Amniotic epithelial cell (primary cell): ENCODE measurements at places on chromosomes 12 and 14.
A peak's percentile ranks its signal among the peaks of the same experiment; 100 is the strongest.

- DNase-seq: no peak
Measured at GRCh38 chr12:111870706-111871105, 28.7 kb downstream of the MAPKAPK5 start.

- peak; percentile 87 for DNase-seq
Measured at GRCh38 chr12:30622509-30622908, 73.2 kb downstream of the IPO8 start.

DNA sequence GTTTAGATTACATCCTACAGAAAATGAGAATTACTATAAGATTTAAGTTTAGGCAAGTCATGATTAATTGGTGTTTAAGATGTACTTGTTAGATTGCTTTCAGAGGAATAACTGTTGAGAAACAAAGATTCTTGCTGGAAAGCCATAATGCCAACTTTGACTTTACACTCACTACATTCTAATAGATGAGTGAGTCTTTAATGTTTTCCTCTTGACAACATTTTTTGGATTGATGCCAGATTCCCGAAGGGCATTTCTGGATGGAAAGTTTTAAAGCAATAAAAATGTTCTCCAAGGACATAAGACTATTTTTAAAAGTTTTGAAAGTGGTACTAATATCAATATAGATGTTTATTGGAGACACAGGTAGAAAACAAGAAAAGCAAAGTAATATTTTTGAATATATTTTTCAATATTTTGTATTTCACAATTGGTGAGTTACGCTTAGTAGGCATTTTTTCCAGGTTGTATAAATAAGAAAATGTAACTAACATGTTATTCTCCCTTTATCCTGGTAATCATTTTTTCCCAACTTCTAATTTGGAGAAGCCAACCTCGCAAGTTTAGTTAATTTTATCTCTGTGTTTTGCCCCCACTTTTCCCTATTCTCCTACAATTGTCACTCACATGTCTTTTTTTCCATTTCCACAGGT lies 307.3 kb downstream of the CEP128 start:
- peak; percentile 50 for DNase-seq

- peak; percentile 16 for DNase-seq
Measured at GRCh38 chr12:44286336-44286735, 450.5 kb downstream of the TMEM117 start.

GRCh38 chr14:97788364-97788763 lies 991.2 kb downstream of the VRK1 start:
- DNase-seq: no peak

DNA sequence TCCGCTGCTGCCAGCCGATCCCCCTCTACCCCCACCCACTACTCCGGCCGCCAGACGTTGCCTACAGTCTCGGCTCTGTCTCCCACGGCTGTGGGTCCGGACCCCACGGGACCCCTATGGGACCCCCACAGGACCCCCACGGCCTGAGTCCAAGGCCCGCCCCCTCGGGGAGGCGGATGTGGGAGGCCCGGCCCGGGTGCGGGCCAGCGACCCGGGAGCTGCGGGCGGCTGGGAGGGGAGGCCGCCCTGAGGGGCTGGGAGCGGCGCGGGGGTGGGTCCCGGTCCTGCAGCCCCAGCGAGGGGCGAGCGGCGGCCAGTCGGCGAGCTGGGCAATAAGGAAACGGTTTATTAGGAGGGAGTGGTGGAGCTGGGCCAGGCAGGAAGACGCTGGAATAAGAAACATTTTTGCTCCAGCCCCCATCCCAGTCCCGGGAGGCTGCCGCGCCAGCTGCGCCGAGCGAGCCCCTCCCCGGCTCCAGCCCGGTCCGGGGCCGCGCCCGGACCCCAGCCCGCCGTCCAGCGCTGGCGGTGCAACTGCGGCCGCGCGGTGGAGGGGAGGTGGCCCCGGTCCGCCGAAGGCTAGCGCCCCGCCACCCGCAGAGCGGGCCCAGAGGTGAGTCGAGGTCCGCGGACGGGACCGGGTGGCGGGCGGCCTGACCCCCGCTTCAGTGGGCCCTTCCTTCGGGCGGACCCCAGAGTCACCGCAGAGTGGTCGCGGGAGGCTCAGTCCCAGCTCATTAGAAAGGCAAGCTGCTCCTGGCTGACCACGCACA lies at the start of gene ACVRL1:
ACVRL1 (plus strand) TSS at position 422 of the 773 bp plus-strand sequence. CDS start 4,971 bp downstream, outside the sequence.
- no peak for DNase-seq

DNA sequence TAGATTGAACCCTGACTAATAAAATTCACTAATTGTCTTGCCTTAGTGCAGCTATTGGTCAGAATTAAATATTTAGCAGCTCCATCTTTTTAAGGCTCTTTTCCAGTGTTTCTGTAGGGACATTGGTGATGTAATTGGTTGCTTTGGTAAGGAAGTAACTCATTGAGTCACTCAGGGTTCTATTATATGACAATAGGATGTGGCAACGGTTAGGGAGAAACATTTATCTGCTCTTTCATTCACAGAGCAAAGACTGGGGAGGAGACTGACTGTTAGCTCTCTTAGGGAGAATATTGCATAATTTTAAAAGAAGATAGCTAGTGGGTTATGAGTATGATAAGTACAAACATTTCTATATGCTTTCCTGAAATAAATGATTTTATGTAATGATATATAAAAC lies 616.5 kb downstream of the TRHDE start:
- no peak for DNase-seq

DNA sequence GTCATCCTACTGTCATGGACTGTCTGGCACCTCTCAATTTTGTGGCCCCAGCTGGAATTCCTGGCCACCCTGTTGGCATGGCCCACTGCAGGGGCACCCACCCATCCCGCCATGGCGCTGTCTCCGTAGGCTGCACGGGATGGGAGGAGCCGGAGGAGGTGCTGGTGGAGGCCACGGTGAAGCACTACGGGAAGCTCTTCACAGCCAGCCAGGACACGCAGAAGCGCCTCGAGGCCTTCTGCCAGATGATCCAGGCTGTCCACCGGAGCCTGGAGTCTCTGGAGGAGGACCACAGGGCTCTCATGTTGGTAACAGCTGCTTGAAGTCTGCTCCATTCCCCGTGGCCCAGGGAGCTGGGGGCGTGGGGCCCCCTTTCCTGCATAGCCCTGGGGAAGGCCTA lies 3.9 kb downstream of the CCDC197 start:
- no peak for DNase-seq

DNA sequence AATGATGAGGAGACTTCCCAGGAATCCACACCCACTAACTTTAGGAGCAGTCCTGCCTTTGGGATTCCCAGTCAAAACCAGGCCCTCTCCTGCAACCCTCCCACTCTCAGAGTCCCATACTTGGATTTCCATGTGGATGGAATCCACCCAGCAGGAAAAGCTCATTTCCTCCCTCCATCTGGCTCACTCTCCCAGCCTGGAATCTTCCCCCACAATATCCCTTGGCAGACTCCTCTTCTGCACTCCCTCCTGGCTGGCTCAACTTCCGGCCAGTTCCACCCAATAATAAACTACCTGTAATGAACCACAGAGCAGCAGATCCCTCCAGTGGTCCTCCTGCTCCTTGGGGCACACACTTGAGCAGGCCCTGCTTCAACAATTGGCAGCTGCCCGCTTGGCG lies 102.8 kb upstream of the EGLN3 start:
- DNase-seq: peak; percentile 47

GRCh38 chr14:65045006-65045405 lies 57.3 kb downstream of the MAX start:
- DNase-seq: no peak

DNA sequence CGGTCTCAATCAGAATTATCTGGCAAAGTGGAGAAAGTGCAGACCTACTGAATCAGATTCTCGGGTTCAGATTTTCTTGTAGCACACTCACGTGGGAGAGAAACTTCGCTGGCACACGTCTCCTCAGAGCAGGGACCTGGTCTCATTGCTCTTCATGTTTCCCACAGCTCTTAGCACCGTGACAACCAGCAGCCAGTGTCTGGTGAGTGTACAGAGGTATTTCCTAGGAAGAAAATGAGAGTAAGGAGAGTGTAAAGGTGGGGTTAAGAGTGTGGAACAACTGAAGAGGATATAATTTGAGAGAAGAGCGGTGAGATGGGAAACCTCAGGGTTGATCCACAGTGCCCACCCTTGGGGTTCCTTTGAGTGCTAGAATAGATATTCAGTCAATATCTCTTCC lies 89.2 kb downstream of the ARF6 start:
- DNase-seq: peak; percentile 51

DNA sequence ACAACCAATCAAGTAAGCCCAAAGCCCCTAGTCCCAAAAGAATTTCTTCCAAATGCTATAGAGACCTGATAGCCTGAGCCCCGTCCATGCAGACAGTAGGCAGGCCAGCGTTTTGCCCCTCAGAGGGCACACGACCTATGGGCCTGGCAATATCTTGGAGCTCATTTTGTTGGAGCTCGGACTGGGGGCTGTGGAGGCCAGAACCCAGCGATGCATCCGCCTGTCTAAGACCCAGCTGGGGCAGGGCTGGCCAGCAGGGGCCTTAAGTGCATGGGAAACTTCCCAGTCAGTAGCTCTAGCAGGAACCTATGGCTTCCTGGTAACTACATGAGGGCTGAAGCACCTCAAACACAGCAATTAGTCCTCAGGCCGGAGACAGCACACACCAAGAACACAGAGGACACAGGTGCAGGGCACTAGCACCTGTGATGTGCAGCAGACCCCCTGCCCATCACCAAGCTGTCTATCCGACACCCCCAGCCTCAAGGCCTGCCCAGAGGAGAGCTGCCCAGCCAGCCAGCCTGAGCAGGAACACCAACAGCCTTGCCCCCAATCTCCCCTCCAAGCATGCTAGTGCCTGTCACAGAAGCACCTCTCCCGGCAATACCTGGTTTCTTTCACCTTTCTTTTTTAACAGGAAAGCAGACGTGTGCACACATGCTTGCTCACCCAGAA lies 50.8 kb downstream of the ARL6IP4 start:
- DNase-seq: no peak

DNA sequence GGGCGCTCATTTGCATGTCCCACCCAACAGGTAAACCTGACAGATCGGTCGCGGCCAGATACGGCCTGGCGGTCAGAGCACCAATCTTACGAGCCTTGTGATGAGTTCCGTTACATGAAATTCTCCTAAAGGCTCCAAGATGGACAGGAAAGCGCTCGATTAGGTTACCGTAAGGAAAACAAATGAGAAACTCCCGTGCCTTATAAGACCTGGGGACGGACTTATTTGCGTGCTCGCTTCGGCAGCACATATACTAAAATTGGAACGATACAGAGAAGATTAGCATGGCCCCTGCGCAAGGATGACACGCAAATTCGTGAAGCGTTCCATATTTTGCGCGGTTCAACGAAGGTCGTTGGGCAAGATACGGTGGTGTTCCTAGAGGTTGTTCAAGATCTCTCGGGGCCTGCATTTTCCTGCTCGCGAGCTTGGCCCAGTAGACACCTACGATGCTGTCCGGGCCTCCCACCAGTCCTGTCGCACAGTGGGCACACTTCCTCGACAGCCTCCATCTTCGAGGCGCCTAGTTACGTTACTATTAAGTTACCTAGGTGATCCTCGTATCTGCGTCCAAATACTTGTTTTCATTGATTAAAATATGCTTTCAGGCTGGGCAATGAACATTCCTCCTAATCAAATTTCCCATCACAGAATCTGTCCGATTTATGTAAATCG lies at the start of gene RNU6-7:
RNU6-7 (plus strand) TSS at position 230 of the 675 bp plus-strand sequence.
- DNase-seq: peak; percentile 44

GRCh38 chr14:32020882-32021281 lies 56.2 kb upstream of the ARHGAP5 start:
- DNase-seq: no peak

DNA sequence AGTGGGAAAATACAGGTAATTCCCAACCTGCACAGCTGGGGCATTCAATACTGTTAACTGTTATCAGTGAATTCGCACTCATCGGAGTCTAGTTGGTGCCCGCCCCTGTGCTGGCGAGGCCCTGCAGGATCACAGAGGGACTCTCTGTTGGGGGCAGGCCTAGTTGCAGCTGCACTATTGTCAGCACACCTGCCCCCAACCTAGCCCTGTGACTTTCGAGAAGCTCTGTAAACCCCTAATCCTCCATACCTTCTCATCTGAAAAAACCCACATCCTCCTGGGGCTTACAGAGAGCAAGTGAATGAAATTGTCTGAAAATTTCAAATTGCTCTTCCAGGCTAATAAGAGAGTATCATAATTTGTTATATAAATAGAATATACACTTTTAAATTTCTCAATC lies 132.2 kb upstream of the NUDT4 start:
- no peak for DNase-seq

- no peak for DNase-seq
Measured at GRCh38 chr14:87312169-87312893, 680.7 kb downstream of the GALC start.

GRCh38 chr14:104532191-104532555 lies 47.4 kb upstream of the C14orf180 start:
- DNase-seq: no peak

DNA sequence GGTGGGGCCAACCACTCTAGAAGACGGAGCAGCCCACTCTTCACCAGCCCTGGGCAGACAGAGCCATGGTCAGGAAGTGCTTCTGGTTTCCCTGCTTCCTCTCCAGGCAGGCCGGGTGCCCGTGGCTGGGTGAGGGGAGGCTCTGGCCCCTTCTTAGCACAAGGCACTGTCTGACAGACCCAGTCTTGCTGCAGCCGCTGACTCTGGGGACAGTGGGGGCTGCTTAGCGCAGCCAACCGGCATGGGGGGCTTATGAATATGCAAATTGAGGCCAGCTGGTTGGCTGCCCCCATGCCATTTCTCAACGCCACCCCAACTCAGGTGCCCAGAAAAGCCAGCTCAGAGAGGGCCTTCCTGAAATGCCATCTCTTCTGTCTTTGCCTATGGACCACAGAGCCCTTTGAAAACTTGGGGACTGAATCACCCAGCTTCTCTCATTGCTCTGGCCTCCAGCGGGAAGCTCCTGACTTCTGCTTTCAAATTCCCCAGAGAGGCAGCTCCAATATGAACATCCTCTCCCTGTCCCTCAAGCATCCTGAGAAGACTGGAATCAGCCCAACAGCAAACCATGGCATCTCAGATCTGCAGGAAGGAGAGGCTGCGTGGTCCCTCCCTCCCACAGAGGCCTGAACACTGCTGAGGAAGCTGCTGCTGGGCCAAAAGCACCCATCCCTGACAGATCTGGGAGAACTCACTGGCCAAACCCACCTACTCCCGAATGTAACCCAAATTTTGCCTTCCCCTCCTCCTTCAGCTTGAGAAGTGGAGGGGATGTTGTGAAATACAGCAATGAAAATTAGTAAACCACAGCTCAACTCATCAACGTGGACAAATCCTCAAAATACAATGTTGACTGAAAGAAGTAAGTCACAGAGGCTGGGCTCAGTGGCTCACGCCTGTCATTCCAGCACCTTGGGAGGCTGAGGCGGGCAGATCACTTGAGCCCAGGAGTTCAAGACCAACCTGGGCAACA lies at the start of gene PROX2:
PROX2 (minus strand) TSS at position 205 of the 973 bp plus-strand sequence. CDS start 12,311 bp downstream, outside the sequence.
- DNase-seq: no peak

DNA sequence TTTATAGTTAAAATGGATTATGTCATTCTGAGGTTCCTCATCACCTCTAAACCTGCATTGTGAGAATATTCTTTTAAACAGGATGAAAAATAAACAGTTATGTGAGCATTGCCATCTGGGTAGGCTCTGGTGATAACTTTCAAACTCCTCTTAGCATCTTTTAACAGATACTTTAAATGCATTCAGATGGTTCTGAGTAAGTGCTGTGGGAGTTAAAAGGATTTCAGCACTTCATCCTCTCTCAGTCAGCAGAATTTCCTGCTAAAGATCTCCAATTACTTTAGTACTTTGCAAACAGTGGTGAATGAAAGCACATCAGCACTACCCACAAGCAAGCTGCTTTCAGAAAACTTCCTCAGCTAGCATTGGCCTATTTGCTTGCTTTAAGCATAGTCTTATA lies 59.3 kb upstream of the TMTC1 start:
- DNase-seq: no peak
